ENCODE measurements at places on chromosomes 7 and 10.

- no peak for DNase-seq
Observed at GRCh38 chr10:110708776-110709443, 64.8 kb downstream of the RBM20 start.

GRCh38 chr10:103310197-103310596, 33.3 kb downstream of the INA start:
- no peak for DNase-seq

- DNase-seq = no peak
Observed at GRCh38 chr7:122525355-122525754, 173.6 kb downstream of the RNF133 start.

DNA sequence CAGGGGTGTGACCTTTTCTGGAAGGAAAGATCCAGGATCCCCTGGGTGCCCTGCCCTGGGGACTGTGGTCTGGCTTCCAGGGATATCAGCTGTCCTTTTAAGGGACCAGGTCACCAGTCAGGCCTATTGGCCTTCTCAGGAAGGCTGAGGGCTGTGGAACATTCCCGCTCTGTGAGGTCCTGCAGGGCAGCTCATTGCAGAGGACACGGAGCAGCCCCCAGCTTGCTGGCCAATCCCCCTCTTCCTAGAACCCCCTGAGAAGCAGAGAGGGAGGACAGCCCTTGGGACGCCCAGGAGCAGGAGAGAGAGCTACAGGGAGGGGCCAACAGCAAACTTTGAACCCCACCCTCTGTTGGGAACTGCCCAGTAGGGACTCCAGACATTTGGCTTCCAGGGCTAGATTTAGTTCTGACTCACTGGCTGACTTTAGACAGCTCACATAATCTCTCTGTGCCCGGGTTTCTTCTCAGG, 67.9 kb upstream of the COL13A1 start:
- DNase-seq = no peak

DNA sequence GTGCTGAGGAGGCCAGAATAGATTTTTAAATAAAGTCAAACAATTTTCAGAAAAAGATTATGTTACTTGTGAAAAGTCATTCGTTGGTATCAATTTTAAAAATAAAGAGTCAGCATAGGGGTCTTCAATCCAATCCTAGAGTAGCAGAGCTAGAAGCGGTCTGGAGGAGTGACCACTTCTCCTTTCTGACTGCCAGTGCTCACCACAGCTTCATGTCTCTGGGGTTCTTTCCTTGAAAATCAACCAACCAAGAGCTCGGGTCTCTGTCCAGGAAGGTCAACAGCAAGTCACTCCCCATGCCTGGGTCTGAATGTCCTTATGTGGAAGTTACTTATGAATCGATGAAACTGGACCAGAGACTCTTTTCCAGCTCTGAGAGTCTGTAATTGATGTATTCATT, 14.3 kb downstream of the PTPRN2 start:
- no peak for DNase-seq

DNA sequence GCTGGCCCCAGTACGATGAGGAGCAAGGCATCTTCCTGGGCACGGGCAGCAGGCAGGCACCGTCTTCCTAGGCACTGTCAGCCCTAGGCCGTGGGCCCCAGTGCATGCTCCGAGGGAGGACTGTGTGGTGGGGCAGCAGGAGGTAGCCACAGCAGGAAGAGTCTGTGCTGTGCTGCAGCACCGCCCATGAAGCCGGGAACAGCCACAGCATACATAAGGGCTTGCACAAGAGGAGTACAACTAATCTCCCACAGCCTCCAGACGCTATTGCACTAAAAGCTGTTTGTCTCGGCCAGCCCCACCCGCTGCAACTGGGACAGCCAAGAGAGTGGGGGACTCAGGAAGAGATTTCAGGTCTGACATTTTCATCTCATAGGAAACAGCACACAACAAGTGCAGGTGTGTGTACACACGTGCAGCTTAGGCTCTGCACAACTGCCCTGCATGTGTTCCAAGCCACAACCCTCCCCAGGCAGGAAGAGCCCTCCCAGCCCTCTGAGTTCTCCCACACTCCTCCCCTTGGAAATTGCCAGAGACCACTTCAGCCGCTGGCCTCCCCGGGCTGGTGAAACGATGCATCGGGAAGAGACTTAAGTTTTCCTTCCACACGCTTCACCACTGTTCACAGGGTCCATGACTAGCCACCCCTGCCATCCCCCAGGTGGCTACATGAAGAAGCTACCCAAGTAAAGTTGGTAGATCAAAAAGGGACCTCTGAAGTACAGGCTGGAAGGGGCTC, 88.1 kb upstream of the DDC start:
- no peak for DNase-seq

- DNase-seq = no peak
Observed at GRCh38 chr7:82339958-82340357, 103.6 kb downstream of the CACNA2D1 start.

DNA sequence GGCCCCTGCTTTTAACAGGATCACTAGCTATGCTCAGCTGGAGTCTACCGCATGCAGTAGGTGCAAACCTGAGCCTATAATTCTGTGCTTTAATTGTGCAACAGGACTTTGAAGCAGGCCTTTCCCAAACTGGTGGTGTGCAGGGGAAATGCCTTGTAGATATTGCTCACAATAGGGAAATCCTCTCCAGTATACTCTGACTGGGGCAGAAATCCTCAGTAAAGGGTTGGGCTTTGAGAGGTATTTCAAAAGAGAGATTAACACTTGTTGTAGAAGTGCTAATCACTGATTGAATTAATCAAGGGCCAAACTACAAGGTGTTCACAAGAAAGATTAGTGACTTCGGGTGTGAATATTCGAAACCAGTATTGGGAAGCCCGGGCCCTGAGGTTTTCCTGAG, 58.5 kb upstream of the EXOC6 start:
- DNase-seq = no peak

- no peak for DNase-seq
Observed at GRCh38 chr7:129437190-129437589, 3.0 kb downstream of the STRIP2 start.

- no peak for DNase-seq
Observed at GRCh38 chr7:26813432-26813831, 51.0 kb downstream of the SKAP2 start.

DNA sequence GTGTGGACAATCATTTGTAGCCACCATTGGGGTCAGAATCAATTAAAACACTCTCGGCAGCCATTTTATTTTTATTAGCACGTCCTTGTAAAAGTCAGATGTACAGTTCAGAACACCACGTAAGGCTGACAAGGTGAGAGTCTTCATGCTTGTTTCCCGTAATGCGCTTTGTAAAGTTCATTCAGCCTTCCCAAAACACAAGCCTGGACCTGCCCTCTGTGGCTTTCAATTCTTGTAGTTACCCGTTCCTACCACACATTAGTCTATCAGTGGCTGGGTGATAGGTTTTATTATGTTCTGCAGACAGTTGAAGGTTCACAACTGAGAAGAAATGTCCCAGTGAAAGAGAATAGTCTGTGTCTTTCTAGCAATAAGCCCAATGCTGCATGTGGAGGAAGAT, 35.4 kb downstream of the GAD2 start:
- no peak for DNase-seq

DNA sequence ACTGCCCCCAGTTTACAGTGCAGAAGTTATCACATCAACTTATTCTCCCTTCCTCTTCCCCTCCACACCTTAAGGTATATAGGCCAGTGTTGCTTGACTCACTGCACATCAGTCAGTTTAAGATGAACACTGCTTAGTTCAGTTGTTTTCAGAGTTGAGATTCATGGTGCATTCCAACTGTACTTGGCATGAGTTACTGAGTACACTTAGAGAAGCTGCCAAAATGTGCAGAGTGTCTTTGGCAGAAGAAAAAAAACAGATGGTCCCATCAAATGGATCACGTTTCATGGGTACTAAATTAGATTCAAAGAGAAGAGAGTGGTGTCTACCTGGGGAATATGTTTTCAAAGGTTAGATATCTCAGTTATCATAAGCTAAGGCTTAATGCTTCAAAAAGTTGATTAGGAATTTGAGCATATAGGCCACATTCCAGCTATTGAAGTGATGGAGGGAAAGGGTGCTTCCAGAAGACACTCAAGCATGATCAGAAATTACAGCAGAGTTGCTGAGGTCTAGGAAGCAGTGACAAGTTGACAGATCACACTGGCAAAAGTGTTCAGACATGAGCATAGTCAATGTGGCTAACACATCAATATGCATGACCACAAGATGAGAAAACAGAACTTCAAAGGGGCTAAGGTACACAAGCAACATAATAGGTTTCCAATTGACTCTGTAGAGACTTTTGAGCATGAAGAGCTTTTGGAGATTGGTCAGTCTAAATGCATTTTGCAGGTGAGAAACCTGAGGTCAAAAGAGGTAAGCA, 579.2 kb upstream of the CELF2 start:
- no peak for DNase-seq

- no peak for DNase-seq
Observed at GRCh38 chr7:126804604-126805003, 448.1 kb downstream of the GRM8 start.

- peak; percentile 40 for DNase-seq
Observed at GRCh38 chr10:48658243-48658974, 26.3 kb upstream of the WDFY4 start.

DNA sequence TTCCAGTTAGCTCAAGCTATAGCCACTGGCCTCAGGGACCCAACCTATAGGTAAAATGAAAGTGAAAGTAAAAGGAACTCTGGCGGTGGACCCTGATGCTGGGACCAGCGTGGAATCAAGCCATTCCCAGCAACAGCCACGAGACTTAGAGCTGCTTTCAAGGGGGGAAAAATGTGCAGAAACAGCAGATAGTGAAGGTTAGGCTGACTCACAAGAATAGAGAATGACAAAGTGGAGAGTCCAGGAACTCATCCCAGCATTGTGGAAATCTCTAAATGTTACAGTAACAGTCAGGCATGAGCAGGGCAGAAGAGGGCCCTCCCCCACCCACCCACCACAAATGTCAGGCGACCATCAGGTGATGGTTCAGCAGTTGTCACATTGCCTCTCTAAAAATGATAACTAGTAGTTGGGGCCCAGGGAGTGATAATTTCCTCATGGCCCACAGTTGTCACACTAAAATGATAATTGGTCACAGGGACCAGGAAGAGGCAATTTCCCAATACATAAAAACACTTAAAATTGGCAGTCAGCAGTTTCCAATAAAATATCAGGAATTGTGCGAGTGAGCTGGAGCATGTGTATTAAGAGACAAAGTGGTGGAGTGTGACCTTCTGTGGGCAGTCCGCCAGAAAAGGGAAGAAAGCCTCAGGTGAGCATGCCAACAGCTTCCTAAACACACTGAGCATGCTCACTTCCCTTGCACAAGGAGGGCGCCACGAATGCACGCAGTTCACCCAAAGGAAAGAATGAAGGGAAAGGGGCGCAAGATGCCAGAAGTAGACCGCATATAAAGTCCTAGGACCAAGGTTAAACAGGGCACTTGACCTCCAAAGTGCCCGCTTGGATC, 129.8 kb upstream of the PPP1R3A start:
- no peak for DNase-seq

- DNase-seq = no peak
Observed at GRCh38 chr10:14374745-14375445, 44.2 kb upstream of the FRMD4A start.

Data from stimulated activated CD8-positive, alpha-beta memory T cell treated with anti-CD3 and anti-CD28 coated beads, Interleukin-2, amount 100 ng/mL, for 48 hours (primary cell).